ENCODE measurements at places on chromosomes 11 and 22.

- DNase-seq: no peak
Observed at GRCh38 chr11:72792437-72793021, 1.3 kb downstream of the STARD10 start.

- no peak for DNase-seq
Observed at GRCh38 chr11:10395166-10395897, 59.7 kb upstream of the AMPD3 start.

- DNase-seq: no peak
Observed at GRCh38 chr22:20786048-20786447, 12.1 kb downstream of the SERPIND1 start.

DNA sequence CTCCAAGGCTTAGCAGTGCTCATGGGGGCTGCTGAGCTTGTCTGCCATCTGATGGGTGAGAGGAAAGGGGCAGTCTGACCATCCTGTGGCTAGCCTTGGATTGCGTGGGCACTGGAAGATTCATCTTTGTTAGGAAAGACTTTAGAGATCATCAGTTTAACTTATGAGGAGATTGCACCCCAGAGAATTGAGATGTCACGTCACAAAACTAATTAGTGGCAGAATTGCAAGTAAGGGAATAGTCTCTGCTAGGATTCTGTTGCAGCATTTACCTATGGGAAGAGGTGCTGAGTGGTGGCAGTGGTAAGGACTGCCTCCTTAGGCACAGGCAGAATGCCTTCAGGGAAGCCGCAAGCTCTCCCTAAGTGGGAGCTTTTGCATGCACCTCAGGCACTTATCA is 42.8 kb upstream of the HSPA8 start:
- no peak for DNase-seq

DNA sequence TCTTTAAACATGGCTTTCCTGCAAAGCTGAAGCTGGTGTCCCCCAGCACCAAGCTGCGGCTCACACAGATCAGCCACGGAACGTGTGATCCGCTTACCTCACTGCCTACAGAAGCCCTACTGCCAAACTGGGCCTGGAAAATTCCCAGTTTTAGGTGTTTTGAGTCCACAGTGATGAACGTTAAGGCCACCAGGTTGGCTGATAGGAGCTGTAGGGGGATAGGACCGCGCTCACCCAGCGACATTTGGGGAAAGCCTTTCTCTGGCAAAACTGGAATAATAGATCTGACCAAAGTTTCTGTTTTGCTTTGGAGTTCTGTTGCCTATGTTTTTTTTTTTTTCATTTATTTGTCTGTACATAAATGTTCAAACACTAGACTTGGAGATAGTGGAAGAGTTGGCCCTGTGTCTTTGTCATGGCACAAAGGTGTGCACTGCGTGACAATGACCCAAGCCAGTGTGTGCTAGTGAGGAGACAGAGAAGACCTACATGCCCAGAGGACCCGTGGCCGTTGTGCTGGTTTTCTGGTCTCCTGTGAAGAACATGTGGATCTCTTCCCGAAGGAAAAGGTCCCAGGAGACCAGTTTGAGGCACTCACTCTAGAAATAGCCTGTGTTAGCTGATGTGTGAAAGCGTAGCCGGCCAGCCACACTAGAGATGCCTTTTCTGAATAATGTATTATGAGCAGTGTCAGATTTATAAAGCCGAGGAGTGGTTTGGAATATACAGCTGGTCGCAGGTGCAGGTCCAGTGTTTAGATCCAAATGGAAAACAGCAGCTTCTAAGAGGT is 15.0 kb downstream of the ASPHD2 start:
- no peak for DNase-seq

DNA sequence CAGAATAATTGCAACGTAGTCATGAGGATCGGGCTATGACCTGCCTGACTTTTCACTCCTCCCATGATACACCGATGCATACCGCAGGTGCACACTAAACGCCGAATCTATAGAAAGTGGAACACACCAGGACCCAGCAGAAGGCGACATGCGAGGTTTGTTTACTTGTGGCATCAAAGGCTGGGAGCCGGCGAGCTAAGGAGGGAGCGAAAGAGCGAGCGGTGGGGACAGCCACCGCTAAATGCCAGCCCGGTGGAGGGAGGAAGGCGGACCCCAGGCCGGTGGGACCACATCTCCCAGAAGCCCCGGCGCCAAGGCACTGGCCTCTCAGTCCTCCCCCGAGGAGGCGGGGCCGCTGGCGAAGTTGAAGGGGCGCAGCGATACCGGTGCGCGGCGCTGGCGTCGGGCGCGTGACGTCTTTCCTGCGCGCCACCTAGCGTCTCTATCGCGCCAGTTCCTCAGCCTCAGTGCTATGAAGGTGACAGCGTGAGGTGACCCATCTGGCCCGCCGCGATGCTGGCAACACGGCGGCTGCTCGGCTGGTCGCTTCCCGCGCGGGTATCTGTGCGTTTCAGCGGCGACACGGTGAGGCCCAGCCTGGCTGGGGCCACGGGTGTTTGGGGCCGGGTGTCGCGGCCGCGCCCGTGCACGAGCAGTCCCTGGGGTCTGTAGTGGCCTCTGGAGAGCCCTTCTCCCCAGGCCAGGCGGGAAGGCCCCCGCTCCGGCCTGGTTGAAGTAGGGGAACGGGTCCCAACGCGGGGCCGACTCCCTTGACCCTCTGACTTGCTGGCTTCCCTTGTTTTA is at the start of gene NDUFV1:
Gene NDUFV1, plus strand, starts transcription at position 445 of the 804 bp plus-strand sequence. Its CDS starts 69 bp downstream, at position 514.
- peak; percentile 95 for DNase-seq

- DNase-seq: no peak
Observed at GRCh38 chr11:75308116-75308515, 43.3 kb downstream of the ARRB1 start.

DNA sequence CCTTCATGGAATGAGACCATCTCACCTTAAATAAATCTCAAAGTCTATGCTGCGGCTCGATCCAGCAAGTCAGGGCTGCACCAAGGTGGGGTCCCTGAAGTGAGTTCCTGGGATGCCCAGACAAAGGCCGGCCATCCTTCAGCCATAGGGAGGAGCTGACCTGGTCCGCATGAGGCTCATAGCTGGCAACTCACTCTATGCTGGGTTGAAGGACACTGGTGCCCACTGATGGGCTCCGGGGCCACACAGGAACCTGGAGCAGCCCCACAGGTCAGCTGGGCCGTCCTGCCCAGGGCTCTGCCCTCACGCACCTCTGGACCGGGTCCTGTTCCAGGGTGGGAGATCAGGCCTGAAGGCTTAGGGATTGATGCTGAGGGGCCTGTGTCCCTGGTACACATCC is 1339.3 kb downstream of the TBC1D22A start:
- no peak for DNase-seq

Measured in KBM-7 (cell line).